ENCODE measurements at places on chromosomes 3 and 15.

DNA sequence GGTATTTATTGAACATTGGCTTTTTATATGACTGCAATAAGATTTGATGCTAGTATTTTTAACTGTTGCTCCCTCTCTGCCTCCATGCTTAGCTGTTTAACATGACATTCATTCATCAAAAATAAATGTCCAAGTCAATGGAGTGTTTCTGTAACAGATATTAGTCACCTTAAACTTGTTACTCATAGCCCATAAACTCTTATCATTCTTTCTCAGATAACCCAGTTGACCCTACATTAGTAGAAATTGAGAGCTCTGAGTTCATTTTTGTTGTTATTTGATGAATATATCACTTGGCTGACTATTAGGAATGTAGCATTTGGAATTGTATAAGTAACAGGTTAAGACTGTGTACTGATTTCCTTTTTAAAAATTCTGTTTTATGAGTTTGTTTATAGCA is 201.1 kb downstream of the UBE2E2 start:
- DNase-seq = no peak

DNA sequence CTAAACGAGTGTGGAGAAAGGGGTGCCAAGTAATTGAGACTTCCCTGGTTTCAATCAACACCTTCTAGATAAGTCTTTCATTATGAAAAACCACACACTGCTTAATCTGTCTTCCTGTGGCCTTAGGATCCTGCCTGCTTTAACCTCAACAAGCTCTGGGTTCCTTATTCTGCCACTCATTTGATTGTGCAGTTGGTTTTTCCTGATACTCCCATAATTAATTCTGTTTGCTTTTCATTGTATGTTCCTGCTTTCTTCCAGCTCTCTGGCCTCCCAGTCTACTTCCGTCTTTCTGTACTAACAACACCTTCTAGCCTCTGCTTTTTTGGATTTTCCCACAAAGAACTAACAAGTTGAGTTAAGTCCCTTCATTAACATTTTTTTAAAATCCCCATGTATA is 20.2 kb upstream of the GCNT3 start:
- DNase-seq = no peak

DNA sequence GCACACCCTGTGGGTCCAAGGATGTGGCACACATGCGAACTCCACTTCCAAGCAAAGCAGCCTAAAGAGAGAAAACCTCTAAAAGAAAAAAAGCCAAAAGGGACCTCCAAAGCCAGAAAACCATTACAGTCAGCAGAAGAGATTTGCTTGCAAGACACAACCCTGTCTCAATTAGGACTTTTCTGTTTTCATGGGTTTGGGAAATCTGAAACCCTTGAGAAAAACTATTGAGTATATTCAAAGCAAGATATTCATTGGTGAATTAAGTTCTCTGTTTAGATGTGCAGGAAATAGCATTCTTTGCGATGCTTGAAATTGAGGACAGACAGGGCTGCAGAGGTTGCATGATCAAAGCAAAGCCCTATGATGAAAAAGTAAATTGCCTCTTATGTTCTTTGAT is 10.2 kb upstream of the LDHAL6B start:
- DNase-seq = no peak

DNA sequence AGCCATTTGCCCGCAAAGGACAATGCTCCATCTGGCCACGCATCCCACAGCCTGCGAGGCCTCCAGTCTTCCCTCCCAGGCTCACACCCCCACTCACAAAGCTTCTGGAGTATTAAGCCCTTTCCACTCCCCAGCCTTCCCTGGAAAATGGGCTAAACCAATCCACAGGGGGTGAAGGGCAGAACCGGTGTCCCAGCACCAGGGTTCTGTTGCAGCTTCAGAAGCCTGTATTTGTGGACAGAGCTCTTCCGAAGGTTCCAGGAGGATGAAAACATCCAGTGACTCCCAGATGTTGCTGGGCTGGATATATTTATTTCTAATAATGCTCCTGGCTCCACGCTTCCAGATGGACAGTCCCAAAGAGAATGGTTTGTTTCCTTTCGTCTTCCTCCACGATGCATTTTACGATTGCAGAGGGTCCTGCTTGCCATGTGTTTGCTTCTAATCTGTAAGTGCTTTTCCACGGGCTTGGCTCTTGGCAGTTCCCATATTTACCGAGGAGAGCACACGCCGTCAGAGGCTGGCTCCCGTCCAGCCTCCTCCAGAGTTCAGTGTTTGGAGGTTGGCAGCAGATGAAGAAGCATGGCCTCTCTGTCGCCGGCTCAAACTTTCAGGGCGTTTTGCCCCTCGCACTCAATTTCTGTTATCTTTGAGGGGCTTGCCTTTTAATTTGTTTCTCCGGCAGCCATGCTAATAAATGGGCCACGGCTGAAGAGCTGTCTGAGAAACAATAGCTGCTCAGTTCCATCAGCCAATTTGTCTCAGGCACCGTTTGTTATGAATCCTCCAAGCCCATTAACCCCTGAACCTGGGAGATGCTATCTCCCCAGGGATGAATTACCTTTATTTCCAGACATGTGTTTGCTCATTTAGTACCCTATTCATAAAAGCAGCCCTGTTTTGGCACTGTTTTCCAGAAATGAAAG is 367.9 kb upstream of the PROK2 start:
- DNase-seq = no peak

- no peak for DNase-seq
These were observed 31.7 kb upstream of the CEMIP start for GRCh38 chr15:80747317-80748053.

- DNase-seq = no peak
These were observed 56.9 kb downstream of the SLC9A9 start for GRCh38 chr3:143791386-143791785.

DNA sequence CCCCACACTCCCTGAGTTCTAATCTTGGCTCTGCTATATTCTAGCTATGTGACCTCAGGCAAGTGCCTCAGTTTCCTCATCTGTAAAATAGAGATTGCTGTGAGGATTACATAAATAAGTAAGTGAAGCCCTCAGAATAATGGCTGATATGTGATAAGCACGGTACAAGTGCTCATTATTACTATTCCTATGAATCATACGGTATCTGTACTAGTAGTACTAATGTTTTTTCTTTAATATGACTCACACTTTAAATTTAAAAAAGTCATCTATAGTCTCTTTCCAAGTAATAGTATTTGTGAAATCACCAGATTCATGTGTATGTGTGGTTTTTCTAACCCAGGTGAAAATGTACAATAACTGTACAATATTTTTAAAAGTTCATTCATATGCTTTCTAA is 58.7 kb downstream of the CLDN11 start:
- no peak for DNase-seq

DNA sequence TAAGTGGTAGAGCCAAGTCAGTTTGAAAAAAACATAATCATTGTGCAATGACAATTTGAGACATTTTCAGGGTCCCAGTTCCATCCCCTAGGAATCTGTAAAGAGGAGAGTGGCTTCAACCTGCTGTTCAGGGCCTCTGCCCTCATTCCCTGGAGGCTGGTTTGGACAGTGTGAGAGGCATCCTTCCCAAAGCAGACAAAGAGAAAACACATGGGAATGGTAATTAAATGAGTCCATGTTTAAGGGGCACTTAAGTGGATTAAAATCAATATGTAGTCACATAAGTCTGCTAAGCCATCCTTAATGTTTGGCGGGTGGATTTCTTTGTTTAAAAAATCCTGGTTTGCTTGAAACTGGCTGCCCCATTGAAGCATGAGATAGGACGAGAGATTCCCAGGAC is 146.3 kb upstream of the CTDSPL start:
- DNase-seq = no peak

- DNase-seq = no peak
These were observed 341.8 kb upstream of the SATB1 start for GRCh38 chr3:18766974-18767373.

- DNase-seq = peak; percentile 49
These were observed at the start of gene VWA5B2 for GRCh38 chr3:184229394-184230080. TSS of gene VWA5B2 (plus strand) at chr3:184229585. CDS start at chr3:184230529, 944 bp downstream.

DNA sequence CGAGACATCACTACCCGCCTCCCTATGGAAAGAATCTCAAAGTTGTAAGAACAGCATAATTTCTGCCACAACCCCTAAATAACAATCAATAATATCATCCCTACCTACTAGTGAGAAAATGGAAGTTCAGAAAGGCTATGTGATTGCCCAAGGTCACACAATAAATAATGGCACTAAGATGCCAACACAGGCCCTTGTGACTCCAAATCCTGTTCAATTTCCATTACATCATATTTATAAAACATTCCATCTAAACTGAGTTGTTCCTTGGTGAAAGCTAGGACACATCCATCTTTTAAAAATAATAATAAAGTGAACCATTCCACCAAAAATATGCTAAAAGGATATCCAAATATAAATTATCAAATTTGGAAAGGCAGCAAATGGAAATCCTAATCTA is 144.6 kb downstream of the MAGI1 start:
- no peak for DNase-seq

DNA sequence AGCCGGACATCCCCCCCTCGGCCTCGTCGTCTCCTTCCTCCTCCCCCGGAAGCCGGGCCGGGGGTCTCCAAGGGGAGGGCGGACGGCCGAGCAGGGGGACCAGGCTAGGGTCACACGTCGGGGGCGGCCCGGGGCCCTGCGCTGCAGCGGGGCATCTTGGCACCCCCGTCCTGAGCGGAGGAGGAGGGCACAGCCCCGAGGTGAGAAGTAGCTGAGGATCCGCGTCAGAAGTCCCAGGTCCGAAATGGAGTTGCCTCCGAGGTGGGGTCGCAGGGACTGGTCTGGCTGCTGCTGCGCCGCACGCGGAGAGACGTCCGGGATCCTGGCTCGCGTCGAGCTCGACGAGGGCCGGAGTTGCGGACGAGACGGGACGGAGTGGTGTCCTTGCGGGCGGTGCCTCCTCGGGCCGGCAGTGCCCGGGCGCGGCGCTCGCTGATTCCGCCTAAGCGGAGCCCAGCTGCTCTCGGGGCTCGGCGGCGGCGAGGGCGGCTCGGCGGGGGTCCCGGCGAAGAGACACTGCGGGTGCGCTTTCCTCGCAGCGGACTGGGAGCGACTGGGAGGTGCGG is at the start of gene ADCY5:
TSS of gene ADCY5 (minus strand) at position 555 of the 566 bp plus-strand sequence. CDS start at position 10, 545 bp downstream.
- DNase-seq = no peak

- no peak for DNase-seq
These were observed 6.6 kb upstream of the BTLA start for GRCh38 chr3:112505907-112506306.

DNA sequence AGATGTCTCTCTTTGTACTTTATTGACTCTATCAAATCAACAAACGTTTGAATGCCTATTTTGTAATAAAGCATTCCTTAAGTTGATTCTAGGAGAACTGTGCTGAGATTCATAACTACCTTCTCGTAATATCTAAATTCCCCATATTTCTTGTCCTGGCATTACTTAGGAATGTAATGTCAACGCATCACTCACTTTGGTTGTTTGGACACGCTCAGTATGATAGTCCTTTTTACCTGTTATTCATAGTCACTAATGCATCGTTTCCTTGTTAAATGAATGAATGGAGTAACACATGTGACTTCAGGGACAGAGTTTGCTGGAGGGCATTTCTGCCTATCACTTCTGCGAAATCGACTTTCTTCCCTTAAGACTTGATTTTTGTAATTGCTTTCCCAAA is 44.1 kb upstream of the RASGRP1 start:
- no peak for DNase-seq

DNA sequence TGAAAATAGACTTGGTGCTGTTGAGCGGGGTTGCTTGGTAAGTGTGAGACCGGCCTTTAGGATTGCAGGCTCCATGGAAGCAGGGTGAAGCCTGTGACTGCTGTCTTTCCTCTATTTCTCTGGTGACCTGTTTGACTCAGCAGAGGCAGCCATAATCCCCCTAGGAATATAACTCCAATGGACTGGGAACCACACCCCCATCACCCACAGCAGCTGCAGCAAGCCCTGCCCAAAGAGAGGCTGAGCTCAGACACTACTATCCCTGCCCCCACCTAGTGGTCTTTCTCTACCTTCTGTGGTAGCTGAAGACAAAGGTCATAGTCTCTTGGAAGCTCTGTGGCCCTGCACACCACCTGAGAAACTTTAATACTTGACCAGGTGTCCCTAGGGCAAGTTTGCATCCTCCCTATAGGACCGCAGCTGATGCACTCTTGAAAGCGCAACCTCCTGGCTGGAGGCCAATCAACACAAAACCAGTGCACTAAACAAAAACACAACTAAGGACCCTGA is 133.6 kb upstream of the MRPL3 start:
- no peak for DNase-seq

DNA sequence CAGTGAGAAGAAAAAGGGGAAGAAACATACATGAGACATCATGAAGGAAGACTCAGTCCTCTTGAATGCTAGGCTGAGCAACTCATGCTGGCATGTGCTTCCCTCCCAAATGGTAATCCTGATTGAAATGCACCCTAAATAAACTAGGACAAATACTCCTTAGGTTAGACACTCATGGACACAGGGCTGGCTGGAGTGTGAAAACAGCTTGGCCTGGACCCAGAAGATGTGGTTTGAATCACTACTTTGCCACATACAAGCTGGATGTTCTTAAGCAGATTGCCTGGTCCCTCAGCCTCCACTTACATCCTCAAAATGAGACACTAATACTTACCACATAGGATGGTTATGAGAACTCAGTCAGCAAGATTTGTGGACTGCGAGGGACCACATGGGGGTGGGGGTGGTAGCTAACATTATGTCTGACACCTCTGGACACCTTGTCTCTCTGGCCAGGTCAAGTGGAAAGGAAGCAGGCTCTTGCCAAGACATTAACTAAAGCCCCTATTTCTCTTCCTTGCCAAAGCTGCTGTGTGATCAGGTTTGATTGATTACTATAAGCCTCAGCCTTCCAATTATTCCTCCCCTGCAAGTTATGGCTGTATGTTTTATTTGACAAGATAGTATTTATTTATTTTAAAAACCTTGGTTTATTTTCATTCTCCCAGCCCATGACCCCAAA is 138.9 kb upstream of the SLC7A14 start:
- no peak for DNase-seq

- DNase-seq = peak; percentile 32
These were observed 24.6 kb downstream of the EBLN2 start for GRCh38 chr3:73086071-73086494.

DNA sequence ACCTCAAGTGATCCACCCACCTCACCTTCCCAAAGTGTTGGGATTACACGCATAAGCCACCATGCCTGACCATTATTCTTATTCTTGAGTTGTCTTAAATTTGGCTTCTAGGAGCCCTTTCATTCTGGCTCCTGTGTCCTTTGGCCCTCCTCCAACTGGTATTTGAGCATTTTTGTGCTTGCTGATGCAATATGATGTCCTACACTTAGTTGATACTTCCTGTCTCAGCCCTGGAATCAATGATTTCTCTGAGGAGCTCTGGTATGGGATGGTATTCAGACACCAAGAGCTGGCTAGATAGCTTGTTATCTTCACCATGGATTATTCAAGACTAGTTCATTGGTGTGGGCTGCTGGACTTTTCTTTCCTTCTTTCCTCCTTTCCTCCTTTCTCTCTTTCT is 25.4 kb downstream of the ZNF621 start:
- no peak for DNase-seq

GRCh38 chr3:59444294-59444671 is 394.5 kb upstream of the CFAP20DC start:
- no peak for DNase-seq

GRCh38 chr3:175208326-175208725 is 349.2 kb downstream of the NAALADL2 start:
- no peak for DNase-seq

All from stimulated activated CD4-positive, alpha-beta T cell treated with anti-CD3 and anti-CD28 coated beads, Interleukin-1b, Interleukin-23, amount 100 ng/mL, for 24 hours (primary cell).